Activated effector memory CD4-positive, alpha-beta T cell treated with Interleukin-2 at 50 U/mL for 16 hours (primary cell): ENCODE measurements at places on chromosomes 3 and 15.

DNA sequence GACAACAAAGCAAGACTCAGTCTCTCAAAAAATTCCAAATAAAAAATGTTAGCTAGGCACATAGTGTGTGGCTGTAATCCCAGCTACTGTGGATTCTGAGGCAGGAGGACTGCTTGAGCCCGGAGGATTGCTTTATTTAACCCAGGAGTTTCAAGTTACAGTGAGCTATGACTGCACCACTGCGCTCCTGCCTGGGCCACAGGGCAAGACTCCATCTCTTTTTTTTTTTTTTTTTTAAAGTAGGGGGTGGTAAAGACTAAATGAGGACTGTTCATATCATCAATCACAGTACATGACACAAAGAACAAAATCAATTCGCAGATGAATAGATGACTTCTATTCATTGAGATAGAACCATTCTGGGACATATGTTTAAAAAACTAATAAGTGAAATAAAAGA, 48.1 kb downstream of the ACAP2 start:
- no peak for DNase-seq

DNA sequence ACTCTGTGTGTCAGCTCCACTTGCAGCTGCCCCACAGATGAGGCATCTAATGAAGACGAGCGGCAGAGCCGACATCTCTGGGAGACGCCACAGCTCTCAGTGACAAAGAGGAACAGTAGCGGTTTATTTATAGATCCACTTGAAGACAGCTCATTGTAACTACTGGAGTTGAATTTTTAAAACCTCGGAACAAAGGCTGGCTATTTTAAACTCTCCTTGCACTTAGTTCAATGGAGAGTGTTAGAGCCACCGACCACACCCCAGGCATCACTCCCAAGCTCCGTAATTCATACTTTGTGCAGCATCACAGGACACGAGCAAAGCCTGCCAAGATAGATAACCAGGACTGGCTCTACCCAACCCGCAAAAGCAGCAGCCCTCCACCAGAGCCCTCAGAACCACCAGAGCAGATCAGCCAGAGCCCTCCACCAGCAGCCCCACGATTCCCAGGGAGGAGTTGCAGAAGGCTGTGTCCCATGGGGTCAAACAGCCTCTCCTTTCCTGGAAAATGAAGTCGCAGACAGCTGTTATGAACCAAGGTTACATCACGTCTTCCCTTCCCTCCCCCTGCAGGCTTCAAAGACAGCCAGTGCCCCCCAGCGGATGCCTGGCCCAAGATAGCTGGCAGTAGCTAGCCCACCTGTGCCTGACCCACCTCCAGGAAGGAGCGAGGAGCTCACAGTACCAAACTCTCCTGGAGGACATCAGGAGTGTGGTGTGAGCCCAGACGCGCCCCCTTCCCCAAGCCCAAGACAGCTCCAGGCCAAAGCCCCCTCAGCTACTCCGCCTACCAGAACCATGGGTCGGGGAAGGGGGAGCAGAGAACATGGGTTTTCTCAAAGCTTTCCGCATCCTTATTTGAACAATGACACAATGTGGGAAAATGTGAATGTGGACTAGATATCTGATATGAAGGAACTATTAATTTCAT, 45.7 kb downstream of the POC1A start:
- no peak for DNase-seq

- DNase-seq: no peak
These were observed 36.6 kb upstream of the STT3B start for GRCh38 chr3:31495971-31496665.

DNA sequence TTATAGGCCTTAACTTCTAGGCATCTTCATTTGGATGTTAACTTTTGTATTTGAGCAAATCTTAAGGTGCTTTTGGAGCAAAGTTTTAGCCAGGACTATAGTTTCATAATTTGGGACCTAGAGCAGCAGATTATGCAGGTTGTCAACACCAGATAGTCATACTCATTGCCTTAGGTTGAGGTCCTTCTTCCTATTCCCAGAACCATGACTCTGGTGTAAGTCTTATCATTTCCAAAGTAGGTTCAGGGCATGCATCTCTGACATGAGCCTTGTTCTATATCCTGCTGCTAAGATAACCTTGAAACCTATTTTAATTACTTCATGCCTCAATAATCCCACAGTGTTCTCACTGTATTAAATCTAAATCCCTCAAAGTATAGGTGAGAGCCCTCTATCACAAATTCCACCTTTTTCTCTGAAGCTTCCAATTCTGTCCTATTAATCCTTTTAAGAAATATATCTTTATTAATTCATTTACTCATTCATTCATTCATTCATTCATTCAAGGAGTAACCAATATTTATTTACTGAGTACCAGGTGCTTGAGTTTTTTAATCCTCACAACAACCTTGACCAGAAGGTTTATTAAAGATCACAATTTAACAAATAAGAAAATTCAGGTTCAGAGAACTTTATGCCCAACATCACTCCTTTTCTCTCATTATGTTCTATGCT, 2.7 kb upstream of the FNDC3B start:
- no peak for DNase-seq

GRCh38 chr15:44712346-44713005, 1.2 kb downstream of the B2M start:
- DNase-seq: peak; percentile 54

DNA sequence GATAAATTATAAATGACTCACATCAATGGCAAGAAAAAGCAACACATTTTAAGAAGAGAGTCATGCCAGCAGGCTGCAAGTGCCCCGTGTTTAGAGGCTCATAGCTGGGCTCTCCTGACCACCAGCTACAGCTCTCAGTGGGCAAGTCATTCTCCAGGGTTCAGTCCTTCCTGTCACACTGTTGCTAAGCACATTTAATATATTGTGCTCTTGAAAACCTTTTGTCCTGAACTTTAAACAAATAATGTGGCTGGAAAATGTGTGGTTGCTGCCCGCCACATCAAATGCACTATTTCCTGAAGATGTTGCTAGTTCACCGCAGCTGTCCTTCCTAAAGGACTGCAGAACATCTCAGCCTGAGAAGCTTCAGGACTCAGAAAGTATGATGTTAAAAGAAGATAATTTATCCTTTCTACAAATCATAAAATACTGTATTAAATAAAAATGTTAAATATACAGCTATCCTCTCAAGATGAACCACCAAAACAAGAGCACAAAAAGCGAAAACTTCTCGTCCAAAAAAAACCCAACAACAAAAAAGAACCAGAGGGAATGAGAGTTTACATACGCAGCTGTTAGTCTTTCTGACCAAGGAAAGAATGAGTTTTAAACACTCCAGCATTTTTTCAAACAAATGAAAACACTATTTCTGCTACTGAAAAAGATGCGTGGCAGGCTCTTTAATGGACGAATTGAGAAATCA, 951 bp downstream of the TARS3 start:
- peak; percentile 7 for DNase-seq

GRCh38 chr3:9167222-9167621, 82.2 kb downstream of the SRGAP3 start:
- DNase-seq: no peak

DNA sequence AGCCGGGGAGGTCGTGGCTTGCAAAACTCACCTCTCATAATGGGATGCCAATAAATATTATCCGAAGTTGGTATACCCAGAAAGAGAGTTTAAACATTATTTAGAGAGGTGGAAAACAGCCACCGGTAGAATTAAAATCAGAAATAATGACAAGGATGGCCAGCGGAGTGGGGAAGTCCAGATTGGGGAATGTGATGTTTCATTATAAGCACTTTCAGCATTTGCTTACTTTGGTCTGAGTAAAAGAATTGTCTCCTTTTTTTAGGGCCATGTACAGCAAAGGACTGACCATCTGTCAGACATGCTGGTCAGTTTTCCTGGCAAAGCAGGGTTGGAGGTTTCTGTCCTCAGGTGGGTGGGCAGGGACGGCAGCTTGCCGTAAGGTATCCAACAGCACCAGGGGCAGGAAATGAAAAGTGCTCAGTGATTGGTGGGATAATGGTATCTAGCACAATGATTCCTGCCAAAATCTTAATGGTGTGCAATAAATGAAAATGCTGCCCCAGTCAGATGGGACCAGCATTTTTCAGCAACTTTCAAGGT, 24.3 kb downstream of the APBA2 start:
- DNase-seq: no peak

DNA sequence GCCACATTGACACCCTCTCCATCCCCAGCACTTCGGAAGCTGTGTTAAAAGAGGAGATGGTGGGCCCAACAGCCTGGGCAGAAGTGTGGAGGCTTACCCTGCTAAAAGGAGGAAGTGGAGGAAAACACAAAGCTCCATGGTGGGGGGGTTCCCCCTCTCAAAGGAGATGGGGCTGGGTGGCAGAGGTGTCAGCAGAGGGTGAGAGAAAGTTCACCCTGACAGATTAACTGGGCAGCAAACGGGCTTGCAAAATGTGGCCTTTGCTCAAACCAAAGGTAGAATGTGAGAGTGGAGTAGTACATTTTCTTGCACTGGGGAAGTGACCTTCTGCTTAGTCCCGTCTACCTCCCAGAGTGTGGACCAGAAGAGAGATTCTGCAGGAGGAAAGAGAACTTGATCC, 44.7 kb downstream of the MYO1E start:
- no peak for DNase-seq

GRCh38 chr15:53807501-53807900, 48.0 kb upstream of the WDR72 start:
- DNase-seq: no peak

DNA sequence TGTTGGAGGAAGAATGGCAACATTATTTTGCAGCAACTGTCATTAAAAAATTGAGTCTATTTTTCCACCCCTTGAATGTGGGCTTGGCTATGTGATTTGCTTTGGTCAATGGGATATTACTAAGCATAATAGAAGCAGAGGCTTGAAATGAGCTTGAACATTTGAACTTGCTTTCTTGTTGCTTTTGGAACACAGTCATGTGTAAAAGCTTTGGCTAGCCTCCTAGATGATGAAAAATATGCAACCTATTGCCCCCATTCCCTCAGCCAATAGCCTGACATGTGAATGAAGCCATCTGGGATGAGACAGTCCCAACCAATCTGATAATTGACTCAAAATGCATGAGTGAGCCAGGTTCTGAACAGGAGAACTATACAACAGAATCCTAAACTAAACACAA, 78.4 kb downstream of the PLSCR2 start:
- DNase-seq: no peak

- DNase-seq: no peak
These were observed 212.3 kb upstream of the NECTIN3 start for GRCh38 chr3:110859336-110859735.

DNA sequence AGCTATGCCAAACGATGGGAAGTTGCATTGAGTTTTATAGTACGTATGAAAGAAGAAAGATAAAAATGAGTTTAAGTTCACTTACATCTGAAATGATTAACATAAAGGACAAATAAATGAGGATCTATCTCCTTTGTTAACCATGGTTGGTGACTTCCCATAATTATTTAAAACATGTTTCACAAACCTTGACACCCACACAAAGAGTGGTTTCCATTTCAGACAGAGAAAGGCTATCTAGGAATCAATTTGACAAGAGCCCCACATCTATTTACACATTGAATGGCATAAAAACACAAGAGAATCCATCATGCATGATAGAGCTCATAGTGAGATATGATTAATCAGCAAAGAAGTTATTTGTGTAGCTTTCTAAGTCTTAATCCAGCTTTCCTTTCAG, 14.2 kb upstream of the MTMR10 start:
- no peak for DNase-seq

DNA sequence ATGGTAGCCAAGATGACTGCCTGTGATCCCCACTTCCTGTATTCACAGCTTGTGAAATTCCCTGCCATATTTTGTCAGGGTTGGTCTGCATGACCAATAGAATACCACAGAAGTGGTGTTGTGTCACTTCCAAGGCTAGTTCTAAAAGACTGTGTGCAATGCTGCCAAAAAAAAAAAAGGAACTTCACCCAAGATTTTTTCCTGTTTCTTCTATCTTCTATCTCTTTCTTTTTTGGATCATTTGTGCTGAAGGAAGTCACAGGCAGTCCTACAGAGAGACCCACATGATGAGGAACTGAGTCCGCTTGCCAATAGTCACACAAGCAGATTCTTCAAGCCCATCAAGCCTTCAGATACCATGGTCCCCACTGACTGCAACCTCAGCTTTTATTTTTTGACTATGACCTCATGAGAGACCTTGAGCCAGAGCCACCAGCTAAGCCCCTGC, 18.1 kb upstream of the RAF1 start:
- no peak for DNase-seq

GRCh38 chr15:69997813-69998212, 99.9 kb downstream of the TLE3 start:
- no peak for DNase-seq

- no peak for DNase-seq
These were observed 233.3 kb downstream of the SHOX2 start for GRCh38 chr3:157872902-157873301.

- DNase-seq: peak; percentile 83
These were observed at the start of the genes EAF1 and METTL6 for GRCh38 chr3:15427182-15427880. Gene EAF1, plus strand, starts transcription at chr3:15427598. Its CDS starts 182 bp downstream, at chr3:15427780. Gene METTL6, minus strand, starts transcription at chr3:15427544. Its CDS starts 1,033 bp downstream, at chr3:15426511.

DNA sequence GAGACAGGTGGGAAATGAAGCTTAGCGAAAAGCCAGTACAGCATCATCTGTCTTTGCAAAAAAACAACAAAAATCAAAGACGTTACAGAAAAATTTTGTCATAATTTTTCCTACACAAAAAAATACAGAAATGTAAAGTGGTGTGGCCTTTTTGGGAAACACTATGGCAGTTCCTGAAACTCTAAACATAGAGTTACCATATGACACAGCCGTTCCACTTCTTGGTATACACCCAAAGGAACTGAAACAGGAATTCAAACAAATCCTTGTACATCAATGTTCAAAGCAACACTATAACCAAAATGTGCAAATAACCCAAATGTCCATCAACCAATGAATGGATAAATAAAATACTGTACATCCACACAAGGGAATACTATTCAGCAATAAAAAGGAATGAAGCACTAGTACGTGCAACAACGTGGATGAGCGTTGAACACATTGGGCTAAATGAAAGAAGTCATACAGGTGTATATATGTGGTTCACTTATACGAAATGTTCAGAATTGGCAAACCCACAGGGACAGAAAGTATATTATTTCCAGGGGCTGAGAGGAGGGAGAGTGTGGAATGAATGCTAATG, 46.8 kb downstream of the GLB1 start:
- DNase-seq: no peak

- no peak for DNase-seq
These were observed 3.1 kb upstream of the A4GNT start for GRCh38 chr3:138135146-138135832.

- DNase-seq: no peak
These were observed 79.4 kb upstream of the ATP11B start for GRCh38 chr3:182713743-182714517.

- no peak for DNase-seq
These were observed 1025.3 kb upstream of the EPHA6 start for GRCh38 chr3:95789111-95789510.

- no peak for DNase-seq
These were observed 23.9 kb downstream of the LRIG1 start for GRCh38 chr3:66476852-66477381.

DNA sequence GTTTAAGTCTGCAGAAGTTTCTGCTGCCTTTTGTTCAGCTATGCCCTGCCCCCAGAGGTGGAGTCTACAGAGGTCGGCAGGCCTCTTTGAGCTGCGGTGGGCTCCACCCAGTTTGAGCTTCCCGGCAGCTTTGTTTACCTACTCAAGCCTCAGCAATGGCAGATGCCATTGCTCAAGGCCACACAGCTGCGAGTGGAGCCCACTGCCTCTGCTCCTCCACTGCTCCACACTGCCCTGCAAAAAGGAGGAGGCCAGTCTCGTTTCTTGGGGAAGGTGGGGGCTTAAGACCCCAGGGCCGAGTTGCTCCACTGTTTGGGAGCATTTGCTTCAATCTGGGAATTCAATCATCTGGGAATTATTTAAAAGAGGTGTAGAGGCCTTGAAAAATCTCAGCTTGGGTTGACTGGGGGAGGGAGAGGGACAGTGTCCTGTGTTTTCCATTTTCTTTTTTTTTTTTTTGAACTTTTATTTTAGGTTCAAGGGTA, 144.6 kb upstream of the MEF2A start:
- DNase-seq: peak; percentile 61
